ENCODE measurements at places on chromosomes 6 and 20. TPM values are rescaled to one million over a fixed set of nuclear protein-coding genes. Genes with fewer than 3 reads are reported as not detected.

Gene C4B
- 266 TPM for total RNA-seq

Gene PTCRA
- not detected for total RNA-seq

Gene RBBP8NL
- not detected for total RNA-seq

Gene PKIB
- total RNA-seq: not detected

Gene SOX18
- 44.6 TPM for total RNA-seq

Gene PRDM1
- total RNA-seq: 17.3 TPM
